ENCODE measurements at places on chromosomes 6 and 20.

GRCh38 chr6:8063761-8064637, at the start of gene BLOC1S5:
TSS of gene BLOC1S5 (minus strand) at chr6:8064389. CDS start at chr6:8064376, 13 bp downstream.
- peak; percentile 97 for DNase-seq

DNA sequence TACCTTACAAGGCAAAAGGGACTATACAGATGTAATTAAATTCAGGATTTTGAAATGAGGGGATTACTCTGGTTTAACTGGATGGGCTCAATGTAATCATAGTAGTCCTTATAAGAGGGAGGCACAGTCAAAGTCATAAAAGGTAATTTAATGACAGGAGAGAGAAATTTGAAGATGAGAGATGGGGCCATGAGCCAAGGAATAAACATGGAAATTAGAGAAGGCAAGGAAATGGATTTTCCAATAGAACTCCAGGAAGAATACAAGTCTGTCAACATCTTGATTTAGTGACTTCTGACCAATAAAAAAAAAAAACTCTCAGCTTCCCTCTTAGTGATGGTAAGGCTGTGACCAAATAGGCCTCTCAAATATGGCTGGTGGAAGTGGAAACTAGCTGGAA, 101.9 kb upstream of the BEND3 start:
- DNase-seq = no peak

GRCh38 chr6:20033697-20034407, 178.4 kb downstream of the MBOAT1 start:
- DNase-seq = no peak

GRCh38 chr6:108951351-108951953, 103.2 kb downstream of the ARMC2 start:
- no peak for DNase-seq

DNA sequence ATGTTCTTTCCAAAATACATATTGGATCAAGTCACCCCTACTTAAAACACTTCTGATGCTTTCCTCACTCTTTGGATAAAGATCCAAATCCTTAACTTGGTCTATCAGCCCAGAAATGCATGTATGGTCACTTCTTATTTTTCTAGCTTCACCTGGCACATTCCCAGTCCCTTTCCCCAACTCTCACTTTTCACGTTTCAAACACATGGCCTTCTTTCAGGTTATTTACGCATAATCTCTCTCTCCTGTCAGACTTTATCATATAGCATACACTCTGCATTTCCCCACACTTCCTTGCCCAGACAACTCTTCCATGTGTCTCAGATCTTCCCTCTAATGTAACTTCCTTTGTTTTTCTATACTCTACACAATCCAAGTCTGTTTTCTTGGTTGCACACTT, 12.8 kb downstream of the PHIP start:
- DNase-seq = no peak

GRCh38 chr20:47048054-47048453, 153.4 kb downstream of the EYA2 start:
- no peak for DNase-seq

DNA sequence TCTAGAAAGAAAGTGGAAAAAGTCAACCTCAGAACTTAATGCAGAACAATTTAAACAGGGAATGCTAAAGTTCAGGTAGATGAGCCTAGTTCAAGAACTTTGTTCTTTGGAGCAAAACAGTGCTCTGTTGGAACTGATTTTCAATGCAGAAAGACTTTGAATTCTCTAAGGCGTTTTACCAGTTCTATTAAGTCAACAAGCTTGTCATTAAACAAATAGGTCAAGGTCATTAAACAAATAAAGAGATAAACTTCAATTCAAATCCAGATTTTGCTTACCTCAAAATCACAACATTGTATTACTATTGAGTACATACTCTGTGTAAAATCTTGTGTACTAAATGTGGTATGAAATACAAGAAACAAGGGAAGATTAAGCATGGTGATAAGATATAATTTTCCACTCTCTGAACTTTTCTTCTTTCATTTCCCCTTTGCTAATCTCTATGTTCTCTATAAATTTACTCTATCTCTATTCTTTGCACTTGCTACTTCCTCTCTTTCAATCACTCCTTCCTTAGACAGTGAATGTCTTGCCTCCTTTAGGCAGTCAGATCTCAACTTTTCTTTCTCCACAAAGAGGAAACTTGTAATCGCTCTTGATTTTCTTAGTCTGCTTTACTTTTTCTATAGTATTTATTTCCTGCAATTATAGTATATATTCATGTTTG, 160.8 kb upstream of the KHDRBS2 start:
- DNase-seq = no peak

GRCh38 chr6:71387179-71387578, 98.6 kb downstream of the OGFRL1 start:
- DNase-seq = no peak

DNA sequence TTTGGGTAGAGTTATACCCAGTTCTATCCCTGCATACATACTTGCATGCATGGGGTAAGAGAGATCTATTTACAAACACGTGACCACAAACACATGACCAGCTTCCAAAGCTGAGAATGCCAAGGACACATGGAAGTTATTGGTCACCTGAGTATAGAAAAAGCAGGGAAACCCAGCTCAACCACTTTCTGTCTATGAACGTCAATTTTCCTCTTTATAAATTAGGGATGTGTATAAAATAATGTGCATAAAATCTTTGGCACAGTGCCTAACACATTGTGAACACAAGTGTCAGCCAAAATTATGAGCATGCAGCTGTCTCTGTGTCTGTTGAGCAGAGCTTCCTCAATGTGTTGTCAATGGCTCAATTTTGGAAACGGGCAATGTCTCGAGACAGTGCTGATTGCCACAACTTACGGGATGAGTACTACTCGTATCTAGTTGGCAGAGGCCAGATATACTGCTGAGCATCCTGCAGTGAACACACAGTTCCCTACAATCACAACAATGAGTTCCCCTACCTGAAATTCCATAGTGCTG, 44.9 kb downstream of the TPD52L1 start:
- no peak for DNase-seq

GRCh38 chr20:34817801-34818200, 7.7 kb downstream of the NCOA6 start:
- no peak for DNase-seq

DNA sequence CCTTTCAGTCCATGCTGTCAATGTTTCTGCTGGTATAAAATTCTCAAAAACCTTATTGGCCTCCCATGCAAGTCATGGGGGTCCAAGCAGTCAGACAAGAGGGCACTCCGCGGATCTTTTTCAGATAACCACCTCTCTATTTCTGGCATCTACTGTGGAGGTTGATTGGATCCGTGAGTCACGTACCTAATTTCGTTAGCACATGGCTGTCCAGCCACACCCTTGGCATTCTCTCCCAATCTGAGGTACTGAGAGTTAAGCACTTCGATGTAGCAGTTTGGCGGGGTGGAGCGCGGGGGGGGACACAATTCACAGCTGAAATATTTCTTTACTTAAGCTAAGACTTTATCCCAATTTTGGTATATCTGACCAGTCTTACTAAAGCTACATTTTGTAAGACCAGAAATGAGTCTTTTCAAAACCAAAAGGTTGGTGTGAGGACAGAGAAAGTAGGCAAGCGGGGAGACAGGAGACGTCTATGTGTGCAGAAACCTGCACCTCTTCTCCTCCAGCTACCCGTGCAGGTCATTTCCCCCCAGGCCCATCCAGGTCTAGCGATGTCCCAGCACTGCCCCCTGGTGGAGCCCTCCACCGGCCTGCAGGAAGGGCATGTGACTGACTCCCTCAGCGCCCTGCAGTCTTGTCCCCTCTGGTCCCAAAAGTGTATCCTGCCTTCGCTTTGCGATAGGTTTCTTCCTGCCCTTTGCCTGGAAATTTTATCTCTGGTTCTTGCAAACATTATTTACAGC, 113.1 kb downstream of the ADAT2 start:
- DNase-seq = peak; percentile 13

GRCh38 chr6:20572940-20573339, 38.7 kb downstream of the CDKAL1 start:
- DNase-seq = no peak

- DNase-seq = no peak
Observed at GRCh38 chr20:11822540-11822794, 95.2 kb upstream of the BTBD3 start.

DNA sequence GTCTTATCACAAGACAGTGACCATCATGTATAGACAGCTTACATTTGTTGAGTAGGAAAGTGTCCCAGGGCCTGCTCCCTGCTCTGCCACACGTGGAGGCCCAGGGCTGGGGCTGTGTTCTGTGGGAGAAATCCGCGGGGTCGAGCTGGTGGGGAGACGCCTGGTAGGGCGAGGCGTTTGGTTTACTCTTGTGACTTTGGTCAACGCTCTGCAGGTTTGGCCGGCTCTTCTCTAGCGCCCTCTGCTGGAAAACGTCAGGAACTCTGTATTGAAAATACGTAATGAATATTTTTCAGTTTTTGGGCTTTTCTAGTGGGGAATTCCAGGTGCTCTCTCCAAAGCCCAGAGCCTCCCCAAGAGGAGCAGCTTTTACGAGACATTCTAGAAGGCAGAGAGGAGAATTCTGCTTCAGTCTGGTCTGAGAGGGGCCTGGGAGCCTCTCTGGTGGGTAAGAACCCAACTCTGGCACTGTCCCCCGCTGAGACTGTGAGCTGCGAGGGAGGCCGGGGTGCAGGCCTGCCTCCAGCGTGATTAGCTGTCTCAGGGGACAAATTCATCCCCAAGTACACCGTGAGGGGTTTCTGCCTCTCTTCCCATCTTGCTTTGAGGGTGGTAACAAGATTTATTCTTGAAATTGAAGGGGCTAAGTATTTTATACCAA, 112.6 kb upstream of the RALGAPA2 start:
- peak; percentile 11 for DNase-seq

DNA sequence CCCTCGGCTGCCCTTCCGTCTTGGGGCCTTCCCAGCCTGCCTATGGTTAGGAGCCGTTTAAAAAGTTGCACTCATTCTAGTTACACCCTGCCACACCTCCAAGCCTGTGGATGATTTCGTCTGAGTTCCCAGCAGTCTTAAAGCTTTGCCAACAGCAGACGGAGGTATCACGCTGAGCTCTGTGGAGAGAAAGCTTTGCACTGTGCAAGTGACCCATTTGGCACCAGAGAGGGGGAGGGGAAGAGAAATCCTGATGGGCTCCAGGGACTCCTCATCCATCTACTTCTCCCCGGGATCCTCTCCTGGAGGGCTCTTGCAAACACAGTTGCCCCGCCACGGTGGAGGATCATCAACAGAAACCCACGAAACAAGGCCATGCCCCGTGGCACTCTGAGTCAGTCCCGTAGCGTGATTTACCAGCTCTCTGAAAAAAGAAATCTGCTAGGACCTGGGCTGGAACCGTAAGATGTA, 98.8 kb upstream of the CITED2 start:
- peak; percentile 96 for DNase-seq

DNA sequence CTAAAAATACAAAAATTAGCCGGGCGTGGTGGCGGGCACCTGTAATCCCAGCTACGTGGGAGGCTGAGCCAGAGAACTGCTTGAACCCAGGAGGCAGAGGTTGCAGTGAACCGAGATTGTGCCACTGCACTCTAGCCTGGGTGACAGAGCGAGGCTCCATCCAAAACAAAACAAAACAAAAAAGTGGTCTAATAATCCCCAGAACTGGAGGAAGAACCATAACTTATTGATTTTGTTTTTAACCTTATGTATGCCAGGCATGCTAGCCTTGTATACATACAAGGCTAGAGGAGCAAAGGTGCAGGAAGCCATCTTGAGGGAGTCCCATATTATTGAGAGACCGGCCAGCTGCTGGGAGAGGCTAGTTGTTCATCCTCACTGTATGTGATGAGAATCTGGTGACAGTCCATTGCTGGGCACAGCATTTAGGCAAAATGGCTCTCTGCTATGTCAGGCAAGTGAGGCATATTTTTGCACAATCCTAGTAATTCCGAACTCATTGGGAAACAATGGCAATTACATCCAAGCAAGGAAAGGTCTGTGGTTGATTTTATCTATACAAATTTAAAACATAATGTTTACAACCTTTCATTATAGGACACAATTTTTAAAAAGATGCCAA, 18.0 kb downstream of the HFE start:
- no peak for DNase-seq

- no peak for DNase-seq
Observed at GRCh38 chr6:4369616-4370015, 234.2 kb upstream of the ECI2 start.

- DNase-seq = no peak
Observed at GRCh38 chr6:155310596-155310995, 3.7 kb downstream of the TFB1M start.

DNA sequence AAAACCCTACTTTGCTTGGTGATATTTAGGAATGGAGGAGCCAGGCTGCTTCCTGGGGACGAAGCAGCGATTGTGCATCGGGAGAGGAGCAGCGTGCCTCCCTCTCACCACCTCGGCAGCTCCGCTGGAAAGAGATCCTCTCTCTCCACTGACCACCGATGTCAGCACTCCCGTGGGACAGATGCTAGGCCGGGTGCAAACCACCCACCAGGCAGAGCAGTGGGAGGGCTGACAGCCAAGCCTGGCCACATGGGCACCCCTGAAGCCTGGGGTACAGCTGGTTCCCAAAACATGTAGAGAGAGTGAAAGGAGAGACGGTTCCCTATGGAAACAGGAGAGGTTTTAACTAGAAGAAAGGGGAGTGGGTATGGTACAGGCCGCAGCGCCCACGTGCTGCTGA, 220.0 kb downstream of the ANKRD60 start:
- no peak for DNase-seq

GRCh38 chr6:64777941-64778785, 928.9 kb downstream of the EYS start:
- DNase-seq = no peak

- DNase-seq = no peak
Observed at GRCh38 chr6:155380666-155381332, 66.5 kb upstream of the TFB1M start.

- DNase-seq = no peak
Observed at GRCh38 chr6:146289816-146290588, 253.6 kb upstream of the RAB32 start.

DNA sequence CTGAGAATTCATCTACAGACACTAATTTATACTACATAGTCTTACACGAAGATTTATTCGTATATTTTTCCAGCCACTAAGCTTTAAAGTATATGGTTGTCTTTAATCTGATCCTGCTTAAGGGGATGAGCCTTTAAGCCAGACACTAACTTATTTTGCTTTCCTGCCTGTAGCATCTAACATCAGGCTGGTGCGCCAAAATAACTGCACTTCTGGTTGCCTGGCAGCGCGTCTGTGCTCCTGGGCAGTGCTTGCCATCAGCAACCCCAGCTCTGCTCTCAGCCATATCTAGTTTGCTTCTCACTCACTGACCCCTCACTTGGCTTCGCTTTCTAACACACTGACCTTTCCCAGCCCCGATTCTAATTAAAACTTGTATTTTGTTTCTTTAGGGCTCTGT, 21.8 kb downstream of the HMGCLL1 start:
- DNase-seq = no peak

DNA sequence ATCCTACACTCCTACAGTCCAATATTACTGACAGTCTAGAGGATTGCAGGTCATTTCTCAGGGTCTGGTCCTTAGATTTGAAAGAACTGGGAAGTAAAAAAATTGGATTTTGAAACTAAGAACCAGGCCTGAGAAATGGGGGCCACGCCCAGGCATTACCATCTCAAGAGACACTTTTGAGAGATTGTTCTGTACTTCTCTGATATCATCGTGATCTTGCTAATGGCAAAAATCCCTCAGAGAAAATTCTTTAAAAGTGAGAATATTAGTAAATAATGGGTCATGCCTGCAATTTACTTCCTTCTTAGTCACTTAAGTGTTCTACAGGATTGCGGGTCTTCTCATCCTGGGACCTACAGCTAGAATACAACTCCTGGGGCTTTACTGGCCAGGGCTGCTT, 42.0 kb upstream of the HIVEP1 start:
- no peak for DNase-seq

- no peak for DNase-seq
Observed at GRCh38 chr6:75020376-75020775, 185.5 kb downstream of the COL12A1 start.
